ENCODE measurements at places on chromosomes 2 and 18.

DNA sequence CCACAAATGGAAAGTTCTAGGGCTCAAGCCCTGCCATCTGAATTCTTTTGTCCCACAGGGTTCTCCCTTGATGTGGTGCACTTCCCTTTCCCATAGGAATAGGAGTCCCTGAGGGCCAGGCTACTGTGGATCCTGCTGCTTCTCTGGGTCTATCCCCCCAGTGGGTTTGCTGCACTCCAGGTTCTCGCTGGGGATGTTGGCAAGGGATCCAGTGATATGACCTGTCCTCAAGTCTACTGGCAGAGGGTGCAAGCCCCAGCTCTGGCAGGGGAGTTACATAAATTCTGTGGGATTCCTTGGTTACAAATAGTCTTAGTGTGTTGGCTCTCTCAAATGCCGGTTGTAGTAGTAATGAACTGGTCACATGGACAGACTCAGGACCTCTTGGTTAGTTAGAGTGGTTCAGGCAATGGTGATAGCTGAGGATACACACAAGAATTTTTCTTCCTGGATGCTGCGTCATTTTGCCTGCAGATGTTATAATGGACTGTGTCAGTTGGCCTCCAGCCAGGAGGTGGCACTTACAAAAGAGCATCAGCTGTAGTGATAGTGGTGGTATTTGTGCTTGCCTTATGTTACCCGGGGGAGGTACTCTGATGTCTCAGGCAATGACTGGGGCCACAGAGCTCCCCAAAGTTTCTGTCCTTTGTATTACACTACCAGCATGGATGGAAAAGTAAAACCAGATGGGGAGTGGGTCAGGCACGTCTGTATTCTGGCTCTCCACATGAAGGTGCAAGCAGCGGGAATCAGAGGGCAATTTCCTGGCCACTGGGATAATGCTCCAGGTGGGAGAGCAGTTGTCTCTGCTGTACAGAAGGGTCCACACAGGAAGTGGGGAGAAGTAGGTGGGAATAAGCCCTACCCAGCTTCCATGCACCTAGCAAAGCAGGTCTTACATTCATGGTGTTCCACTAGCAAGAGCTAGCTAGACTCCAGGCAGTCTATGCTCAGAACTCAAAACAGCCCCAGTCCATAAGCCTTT lies 267.9 kb downstream of the SOX11 start:
- no peak for DNase-seq

DNA sequence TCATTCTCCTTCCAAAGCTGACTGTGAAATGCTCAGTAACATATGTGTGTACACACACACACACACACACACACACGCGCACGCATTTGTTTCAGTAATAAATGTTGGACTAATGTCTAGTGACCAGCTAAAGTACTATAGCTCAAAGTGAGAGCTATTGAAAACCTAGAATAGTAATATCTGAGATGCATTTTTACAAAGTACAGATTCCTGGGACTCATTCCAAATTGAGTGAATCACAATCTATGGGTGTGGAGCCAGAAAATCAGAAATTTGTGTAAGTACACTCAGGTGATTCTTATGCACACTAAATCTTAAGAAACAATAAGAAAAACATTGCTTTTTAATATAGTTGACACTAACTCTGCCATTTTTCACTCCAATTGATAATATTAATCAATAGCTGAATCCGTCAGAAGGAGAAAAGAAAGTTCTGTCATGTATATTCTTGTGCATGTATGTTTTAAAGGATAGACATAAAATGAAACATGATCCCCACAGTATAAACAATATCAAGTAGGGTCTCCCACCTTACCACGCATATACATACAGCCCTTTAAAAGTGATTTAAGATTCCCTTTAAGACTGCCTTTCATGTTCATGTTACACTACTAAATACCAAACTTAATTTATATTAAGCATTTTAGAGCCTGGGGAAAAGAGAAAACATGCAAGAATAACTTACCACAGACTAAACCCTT lies 123.5 kb downstream of the ATAD2B start:
- DNase-seq: no peak

- no peak for DNase-seq
Observed at GRCh38 chr2:120482334-120482733, 136.4 kb downstream of the INHBB start.

DNA sequence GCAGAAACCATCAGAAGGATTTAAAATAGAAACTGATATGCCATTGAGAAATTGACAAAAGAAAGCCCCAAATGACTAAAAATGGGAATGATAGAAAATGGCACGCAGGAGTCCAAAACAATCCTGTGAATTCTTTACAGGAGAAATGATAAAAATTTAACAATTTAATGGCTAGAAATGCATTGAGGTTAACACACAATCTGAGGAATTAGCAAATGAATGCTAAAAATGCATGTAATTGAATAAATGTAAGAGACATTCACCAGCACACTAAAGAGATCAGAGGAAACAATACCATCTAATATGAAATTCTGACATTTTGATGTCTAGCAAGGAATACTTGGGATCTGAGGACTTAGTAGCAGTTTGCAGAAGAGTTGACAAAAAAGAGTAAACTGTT lies 37.0 kb downstream of the MARCHF4 start:
- DNase-seq: no peak

DNA sequence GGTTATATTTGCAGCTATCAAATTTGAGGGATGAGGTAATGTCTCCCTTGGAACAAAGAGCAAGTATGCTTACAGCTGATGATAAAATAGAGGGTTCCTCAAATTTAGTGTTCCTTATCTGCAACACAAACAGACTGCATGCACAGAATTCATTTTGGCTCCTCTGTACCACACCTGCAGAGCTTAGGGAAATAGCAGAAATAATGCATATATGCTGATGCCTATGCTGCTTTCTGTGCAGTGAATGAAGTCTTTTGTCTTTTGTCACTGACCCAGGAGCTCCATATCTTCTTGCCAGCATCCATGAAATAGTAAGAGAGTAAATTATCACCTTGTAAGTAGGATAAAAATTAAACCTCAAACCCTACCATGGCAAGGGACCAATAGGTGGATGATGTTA lies 69.8 kb downstream of the NCKAP1 start:
- no peak for DNase-seq

DNA sequence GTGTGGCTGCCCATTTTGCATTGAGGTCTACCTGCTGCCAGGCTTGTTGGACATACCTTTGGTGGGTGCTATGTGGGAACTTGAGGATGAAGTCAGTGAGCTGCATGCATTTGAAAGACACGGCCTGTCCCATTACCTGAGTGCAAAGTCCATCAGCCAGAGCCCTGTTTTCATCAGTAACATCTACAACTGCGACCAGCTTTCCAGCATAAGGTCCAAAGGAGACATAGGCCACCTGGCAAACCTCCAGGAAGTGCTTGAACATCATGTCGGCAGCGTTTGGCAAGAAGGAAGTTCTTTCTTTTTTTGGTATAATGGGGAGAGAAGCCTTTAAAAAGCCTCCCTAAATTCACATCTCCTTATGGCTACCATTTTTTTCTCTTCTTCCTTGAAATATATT lies 143.1 kb downstream of the FAM161A start:
- no peak for DNase-seq

GRCh38 chr18:61699397-61700110 lies 193.3 kb downstream of the RNF152 start:
- no peak for DNase-seq

DNA sequence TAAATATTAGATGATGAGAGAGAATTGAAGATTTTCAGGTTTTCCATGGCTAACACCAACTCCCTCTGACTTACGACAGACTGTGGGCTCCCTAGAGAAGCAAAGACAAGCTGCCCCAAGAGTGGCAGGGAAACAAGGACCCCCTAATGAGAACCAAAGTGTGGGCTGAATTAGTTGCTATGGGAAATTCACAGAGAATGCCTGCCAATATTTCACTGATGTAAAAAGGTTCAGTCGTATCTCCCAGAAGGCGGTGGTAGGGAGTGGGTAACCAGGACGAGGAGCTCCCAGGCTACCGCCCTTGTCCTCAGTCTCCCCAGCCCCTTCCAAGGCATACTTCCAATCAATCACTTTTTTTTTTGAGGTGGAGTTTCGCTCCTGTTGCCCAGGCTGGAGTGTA lies 113.6 kb downstream of the LAMA1 start:
- no peak for DNase-seq

DNA sequence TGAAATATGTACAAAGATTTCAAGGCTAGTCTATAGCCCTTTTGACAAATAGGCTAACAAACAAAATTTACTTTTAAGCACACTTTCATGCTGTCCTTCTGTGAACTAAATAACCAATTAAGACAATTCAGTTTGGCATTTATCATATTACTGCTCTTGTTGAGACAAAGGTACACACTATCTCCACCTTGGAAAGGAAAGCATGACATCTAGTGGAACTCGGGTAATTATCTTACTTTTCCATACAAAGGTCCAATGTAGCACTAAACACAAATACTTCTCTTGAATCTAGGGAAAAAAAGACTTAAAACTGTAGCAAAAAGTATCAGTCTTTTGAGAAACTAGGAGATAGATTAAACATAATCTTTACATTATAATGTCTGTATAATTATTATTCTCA lies 125.0 kb upstream of the CD226 start:
- DNase-seq: no peak

- no peak for DNase-seq
Observed at GRCh38 chr18:78561757-78562510, 417.7 kb upstream of the SALL3 start.

- no peak for DNase-seq
Observed at GRCh38 chr2:235659767-235660322, 166.0 kb downstream of the AGAP1 start.

DNA sequence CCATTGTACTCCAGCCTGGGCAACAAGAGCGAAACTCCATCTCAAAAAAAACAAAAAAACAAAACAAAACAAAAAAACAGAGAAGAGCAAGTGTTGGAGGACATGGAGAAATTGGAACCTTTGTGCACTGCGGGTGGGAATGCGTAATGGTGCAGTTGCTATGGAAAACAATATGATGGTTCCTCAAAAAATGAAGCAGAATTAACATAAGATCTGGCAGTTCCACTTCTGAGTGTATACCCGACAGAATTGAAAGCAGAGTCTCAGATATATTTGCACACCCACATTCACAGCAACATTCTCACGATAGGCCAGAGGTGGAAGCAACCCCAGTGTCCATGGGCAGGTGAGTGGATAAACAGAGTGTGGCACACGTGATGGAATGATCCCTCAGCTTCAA lies 11.0 kb upstream of the RALB start:
- DNase-seq: no peak

GRCh38 chr2:120429586-120430500 lies 83.9 kb downstream of the INHBB start:
- DNase-seq: no peak

GRCh38 chr2:21203976-21204375 lies 80.2 kb downstream of the TDRD15 start:
- DNase-seq: no peak

GRCh38 chr2:201261906-201262305 lies 1.6 kb downstream of the CASP8 start:
- no peak for DNase-seq

GRCh38 chr18:44974174-44974573 lies 293.5 kb downstream of the SETBP1 start:
- no peak for DNase-seq

DNA sequence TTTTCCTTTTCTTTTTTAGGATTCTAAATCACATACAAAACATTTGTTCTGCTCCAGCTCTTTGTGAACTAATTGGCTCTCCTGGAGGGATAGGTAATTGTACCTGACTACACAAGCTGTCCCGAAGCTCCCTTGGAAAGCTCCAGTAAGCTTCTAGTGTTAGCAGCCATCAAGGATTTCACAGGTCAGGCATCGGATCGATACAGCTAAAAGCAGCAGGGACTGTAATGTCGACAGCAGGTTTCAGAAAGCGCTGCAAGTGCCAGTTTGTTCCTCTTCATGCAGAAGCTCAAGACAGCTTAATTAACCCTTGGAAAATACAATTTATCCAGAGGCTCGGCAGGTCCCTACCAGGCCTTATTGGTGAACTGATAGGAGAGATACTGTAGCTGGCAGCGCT lies 87.2 kb upstream of the VRK2 start:
- DNase-seq: no peak

DNA sequence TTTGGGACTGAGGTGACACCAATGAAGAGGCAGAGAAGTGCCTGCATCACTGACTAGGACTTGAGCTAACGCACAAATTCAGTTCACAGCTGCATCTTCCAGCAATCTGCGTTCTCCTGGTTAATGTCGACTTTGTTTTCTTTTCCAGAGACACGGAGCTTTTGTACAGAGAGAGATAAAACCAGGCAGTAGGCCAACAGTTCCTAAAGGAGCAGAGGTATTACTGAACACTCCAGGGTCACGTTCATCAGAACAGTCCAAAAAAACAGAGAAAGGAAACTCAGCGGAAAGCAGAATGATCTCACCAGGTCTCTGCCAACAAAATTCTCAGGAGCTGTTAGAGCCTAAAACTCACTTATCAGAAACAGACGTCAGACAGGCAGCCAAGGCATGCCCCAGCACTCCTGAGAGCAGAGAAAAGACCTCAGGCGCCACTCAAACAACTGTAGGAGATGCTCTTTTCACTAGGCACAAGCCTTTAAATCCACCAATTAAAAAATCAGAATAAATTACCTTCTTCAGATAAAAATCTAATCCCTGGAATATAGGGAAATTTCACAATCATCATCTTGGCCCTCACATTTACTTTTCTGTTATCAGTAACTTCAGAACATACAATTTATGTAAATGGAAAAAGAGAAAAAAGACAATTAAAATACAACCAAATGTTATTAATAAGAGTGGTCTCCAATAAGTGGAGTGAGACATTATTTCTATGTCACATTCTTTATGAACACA lies 95.9 kb upstream of the SPTBN1 start:
- no peak for DNase-seq

- no peak for DNase-seq
Observed at GRCh38 chr2:203185864-203186263, 53.0 kb upstream of the CYP20A1 start.

- no peak for DNase-seq
Observed at GRCh38 chr18:27135504-27136207, 49.5 kb downstream of the CHST9 start.

DNA sequence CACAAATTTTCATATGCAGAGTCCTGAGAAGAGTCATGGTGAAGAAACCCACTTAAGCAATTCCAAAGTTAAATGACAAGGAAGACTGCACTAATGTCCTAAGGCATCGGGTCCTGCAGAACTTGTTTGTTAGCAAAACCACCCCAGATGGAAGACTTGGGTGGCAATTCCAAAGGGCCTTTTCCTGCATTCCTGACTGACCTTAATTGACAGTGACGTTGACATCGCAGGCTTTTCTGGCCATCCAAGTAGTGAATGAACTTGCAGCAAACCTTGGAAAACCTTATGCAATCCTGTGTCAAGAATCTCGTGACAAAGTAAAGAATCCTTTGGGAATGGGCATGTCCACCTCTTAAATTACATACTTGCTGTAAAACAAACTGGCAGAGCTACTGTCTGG lies 112.5 kb upstream of the SH3BP4 start:
- DNase-seq: no peak

DNA sequence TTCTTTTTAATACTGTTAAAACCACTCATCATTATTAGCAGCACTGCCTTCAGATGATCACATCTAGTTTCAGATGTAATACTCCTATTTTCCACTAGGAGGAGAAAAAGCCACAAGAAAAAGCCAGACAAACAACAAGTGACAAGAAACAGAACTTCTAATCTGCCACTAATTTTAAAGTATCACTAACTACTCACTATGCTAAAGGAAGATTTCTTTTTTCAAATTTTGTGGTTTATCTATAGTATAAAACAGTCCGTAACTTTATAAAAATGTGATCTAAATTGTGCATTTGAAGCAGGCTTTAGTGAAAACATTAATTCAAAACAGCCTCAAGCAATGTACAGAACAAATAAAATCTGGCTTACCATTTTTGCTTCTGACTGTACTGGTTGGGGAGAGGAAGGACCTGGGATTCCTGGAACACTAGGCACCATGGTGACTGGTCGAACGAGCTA lies 56.8 kb downstream of the ATF2 start:
- DNase-seq: no peak

GRCh38 chr18:80183273-80184050 lies 63.9 kb downstream of the PARD6G start:
- DNase-seq: no peak
